ENCODE measurements at places on chromosomes 5 and 9.

- peak; percentile 13 for DNase-seq
These were observed 180.2 kb downstream of the DENND1A start for GRCh38 chr9:123749580-123750202.

GRCh38 chr9:29228558-29228957 lies 1655.3 kb upstream of the C9orf72 start:
- DNase-seq, result no peak

- peak; percentile 34 for DNase-seq
These were observed 148.0 kb downstream of the TARS1 start for GRCh38 chr5:33588654-33589372.

GRCh38 chr5:23522553-23522952 lies 15.1 kb downstream of the PRDM9 start:
- DNase-seq, result no peak

- DNase-seq, result no peak
These were observed 459.2 kb downstream of the ARHGEF28 start for GRCh38 chr5:74085186-74085585.

- no peak for DNase-seq
These were observed 306.4 kb upstream of the PANK3 start for GRCh38 chr5:168885324-168886120.

GRCh38 chr5:22998774-22999173 lies 145.6 kb upstream of the CDH12 start:
- no peak for DNase-seq
